ENCODE measurements at places on chromosomes 5 and 9. TPM values are rescaled to one million over a fixed set of nuclear protein-coding genes. Genes with fewer than 3 reads are reported as not detected.

Gene FOXI1
- not detected for total RNA-seq

Gene IFNA2
- not detected for total RNA-seq

Gene ARL14EPL
- not detected for total RNA-seq

Gene DCAF10
- 23.6 TPM for total RNA-seq

Gene SPAG8
- total RNA-seq, result 8.9 TPM

Gene AP3S1
- total RNA-seq, result 37.8 TPM

DNA sequence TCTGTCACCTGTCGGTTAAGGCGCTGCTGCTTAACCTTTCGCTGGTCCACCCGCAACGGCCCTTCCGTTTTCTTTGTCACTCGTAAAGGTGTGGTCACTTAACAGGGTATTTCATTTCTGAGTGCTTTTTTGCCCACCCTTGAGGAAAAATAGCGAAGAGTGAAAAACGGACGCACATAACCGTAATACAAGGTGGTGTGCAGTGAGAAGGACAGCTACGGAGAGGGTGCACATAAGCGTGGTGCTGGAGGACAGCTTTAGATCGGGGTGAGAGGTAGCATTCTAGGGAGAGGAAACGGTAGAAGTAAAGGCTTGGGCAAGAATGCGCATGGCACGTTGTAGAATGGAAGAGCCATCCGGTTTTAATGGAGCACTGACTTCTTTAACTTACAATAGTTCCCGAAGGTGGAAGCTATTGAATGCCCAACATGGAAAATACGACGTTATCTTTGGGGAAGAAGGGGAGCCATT, 761 bp downstream of the CCT5 start:
- DNase-seq, result no peak

DNA sequence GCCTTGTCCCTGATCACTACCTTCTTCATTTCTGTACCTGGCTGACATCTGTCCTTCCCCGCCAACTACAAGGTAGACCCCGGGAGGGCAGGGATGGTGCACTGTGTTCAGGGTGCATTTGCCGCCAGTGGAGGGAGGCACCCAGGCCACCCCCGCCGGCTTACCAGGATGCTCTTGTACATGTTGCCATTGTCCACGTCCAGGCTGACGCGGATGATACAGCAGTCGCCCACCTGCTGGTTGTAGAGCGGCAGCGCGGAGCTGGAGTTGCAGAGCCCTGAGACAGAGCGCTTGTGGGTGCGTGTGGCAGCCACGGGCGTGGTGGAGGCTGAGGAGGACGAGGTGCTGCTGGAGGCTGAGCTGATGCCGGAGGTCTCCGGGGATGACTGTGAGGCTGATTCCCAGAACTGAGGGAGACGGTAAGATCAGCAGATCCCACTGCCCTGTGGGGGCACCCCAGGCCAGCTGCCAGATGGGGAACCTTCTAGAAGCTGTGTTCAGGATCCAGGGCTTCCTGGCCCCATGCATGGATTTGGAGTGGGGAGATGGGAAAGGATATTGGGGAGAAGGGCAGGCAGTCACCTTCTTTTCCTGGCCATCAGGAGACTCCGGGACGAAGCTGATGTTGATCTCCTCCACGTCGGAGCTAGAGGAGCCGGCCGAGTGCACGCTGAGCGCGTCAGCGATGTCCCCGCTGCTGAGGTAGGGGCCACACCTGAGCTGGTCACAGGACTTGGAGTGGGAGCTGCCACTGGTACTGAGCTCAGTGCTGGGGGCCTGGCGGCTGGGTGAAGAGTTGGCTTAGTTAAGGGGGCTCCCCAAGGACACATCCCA, 19.5 kb downstream of the RALGDS start:
- DNase-seq, result no peak

DNA sequence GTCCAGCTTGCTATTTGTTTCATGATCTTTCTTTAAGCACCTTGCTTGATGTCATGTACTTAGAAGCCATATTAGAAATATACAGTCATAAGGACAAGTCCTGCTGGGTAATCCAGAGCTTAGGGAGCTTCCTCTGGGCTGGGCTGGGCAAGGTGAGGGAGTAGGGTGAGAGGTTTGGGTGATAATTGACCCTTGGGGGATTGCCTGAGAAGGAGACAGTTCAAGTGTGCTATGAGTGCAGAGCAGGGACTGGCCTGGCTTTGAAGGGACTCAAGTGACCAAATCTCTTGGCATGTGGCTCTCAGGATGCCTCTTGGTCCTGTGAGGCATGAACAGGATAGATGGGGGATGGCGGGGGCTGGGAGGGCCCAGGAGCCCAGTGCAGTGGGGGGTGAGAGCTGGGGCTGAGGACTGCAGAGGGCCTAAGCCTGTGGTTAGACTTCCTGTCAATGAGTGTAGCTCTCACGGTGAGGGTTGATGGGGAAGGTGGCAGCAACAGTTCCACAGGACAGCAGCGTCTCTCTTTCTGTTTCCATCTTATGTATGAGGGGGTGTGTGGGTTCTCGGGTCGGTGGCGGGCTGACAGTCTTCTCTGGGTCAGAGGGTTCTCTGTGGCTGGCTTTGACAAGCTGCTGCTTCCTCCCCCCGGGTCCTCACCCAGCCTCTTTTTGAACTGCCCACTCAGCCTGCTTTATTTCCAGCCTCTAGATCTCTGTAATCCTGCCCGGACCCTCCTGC, 53.5 kb downstream of the RGS3 start:
- peak; percentile 80 for DNase-seq

GRCh38 chr9:7210854-7211637, 453.3 kb downstream of the KDM4C start:
- no peak for DNase-seq

DNA sequence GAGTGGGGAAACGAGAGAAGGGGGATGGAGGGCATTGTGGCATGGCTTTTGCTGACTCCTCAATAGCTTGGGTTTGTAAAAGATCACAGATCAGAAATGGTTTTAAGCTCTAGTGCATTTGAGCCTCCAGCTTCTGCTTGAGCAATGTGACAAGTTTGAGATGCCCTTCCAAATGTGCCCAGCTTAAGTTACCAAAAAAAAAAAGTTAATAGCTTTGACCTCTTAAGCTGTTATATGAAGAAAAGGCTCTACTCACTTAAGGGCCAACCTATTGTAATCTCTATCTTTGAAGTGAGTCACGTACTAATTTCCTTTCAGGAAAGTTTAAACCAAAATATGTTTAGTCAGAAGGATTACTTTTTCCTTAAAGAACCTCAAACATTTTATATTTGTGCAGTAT, 428.8 kb upstream of the ACTBL2 start:
- DNase-seq, result no peak

DNA sequence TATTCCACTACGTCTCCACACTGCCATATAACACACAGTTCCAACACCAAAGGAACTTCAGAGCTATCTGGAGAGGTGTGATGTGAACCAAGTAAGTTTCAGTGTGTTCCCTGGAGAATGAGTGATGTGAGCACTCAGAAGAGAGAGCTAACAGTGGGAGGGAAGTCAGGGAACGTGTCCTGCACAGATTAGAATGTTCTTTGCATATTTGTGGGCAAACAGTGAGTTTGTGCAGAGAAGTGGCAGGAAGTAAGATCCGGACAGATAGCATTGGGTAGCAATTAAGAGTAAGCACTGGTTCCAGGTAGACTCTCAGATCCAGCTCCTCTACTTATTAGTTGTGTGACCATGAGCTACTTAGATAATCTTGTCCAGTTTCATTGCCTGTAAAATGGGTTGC, 206.4 kb downstream of the PDZD2 start:
- no peak for DNase-seq

DNA sequence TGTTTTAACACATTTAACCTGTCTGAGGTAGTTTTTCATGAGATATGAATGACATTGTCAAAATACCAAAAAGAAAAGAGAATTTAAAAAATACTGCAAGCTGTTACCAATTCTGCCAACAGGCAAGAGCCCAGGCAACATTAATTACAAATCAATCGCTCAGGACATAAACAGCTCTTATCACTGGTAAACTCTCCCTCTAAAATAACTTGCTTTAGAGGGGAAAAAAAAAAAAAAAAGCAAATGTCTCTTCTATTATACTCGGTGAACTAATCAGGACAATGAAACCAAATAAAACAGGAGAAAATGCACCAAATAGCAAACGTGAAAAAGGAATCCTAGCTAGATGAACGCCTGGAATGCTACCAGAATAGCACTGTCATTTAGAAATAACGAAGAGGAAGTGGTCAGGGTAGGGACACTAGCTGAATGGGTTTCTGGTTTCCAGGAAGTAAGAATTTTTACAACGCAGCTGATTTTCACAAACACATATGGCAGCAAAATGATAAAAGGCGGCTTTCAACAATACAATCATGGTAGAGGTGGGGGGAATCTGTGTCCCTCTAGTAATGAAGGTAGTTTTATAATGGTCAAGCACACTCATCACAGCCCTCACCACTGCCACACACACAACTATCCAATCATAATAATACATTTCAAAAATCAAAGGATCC, 94.9 kb downstream of the DENND1A start:
- no peak for DNase-seq

DNA sequence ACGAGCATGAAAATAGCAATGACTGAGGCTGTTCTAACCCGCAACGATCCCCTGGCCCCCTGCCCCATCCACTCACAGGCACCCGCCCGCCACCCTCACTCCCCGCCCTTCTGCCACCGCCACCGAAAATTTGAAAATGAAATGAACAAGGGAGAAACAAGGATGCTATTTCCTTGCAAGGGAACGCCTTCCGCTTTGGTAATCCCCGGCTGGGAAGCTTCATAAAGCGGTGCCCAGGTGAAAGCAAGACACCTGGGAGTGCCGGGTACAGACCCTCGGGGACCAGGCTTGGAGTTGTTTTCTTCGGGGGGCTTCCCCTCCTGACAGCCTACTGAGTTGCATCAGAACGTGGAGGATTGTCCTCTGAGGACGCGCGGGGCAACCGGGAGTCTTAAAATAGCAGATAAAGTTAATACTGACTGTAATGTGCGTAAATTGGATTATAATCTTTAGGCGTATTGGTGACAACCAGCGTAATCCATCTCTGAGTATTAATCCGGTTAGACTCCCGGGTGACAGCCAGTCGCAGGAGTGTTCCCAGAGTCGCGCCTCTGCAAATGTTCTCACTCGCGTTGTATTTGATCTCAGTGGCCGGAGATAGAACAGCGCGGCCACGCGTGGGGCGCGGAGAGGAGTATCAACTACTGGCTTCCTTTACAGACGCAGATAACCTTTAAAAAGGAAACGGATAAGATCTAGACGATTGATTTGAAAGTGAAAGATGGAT, 885 bp upstream of the MLLT3 start:
- DNase-seq, result peak; percentile 44
